COR-L47 (cell line): ENCODE measurements at places on chromosomes 2 and 18.

DNA sequence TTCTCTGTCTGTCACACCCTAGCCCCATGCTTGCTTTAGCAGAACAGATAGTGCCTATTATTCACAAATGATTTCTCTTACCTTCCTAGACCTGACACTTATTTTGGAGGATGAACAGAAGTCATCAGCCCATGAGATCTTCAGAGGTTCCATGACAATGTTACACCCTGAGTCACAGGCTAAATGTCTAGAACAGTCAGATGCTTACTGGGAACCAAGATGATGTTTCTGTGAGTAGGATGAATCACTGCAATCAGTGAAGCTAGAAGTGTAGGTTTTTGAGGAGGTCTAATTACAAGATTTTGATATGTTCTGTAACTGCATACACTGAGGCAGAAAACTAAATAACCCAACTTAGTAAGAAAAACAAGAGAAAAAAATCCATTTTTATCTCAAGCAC, 123.0 kb upstream of the THUMPD2 start:
- no peak for DNase-seq

DNA sequence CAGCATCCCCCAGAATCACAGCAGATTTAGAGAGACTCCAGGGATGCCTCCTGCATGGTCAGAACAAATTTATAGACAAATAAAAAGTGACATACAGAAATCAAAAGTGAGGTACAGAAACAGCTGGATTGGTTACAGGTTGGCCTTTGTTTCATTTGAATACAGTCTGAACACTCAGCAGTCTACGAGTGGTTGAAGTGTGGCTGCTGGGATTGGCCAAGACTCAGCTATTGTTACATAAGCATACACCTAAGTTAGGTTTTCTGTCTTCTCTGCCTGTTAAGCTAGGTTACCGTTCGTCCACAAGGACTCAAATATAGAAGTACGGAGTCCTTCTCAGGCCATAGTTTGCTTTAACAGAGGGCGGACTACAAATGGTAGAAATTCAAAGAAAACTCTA, 262.4 kb upstream of the SLC14A2 start:
- no peak for DNase-seq

DNA sequence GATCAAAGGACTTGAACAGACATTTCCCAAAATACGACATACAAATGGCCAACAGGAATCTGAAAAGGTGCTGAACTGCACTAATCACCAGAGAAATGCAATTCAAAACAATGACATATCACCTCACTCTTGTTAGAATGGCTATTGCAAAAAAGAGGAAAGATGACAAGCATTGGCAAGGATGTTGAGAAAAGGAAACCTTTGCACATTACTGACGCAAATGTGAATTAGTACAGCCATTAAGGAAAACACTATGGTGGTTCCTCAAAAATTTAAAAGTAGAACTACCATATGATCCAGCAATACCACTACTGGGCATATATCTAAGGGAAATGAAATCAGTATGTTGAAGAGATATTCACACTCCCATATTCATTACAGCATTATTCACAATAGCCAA, 57.7 kb upstream of the ASPRV1 start:
- DNase-seq: no peak

DNA sequence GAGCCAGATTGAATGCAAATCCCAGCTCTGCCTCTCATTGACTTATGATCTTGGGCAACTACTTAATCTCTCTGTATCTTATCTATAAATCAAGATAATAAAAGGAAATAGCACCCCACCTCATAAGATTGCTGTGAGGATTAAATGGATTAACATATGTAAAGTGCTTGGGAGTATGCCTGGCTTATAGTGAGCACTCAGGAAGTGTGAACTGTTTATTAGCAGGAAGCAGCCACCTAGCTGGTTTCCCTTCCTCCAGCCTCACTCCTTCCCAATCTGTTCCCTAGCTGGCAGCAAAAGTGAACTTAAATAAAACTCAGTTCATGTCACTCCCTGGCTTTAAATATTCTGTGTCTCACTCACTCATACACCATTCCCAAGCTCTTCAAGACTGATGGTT, 526.6 kb upstream of the PKDCC start:
- DNase-seq: no peak

DNA sequence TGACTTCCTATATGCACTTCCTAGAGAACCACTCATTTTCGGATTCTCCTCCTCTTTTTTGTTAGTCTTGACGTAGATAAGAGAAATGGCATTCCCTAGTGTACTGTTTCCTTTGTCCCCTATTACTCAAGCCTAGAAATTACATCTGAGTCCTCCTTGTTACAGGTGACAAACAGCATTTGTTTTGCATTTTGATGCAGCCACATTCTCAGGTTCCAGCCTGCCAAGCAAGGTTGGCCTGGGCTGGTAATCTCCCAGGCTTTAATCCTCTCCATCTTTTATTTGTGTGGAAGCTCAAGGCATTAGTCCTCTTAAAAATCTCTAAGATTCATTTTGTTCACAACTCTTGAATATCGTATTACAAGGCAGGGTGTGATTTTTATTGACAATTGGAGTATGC, 318.0 kb upstream of the NRP2 start:
- DNase-seq: no peak

DNA sequence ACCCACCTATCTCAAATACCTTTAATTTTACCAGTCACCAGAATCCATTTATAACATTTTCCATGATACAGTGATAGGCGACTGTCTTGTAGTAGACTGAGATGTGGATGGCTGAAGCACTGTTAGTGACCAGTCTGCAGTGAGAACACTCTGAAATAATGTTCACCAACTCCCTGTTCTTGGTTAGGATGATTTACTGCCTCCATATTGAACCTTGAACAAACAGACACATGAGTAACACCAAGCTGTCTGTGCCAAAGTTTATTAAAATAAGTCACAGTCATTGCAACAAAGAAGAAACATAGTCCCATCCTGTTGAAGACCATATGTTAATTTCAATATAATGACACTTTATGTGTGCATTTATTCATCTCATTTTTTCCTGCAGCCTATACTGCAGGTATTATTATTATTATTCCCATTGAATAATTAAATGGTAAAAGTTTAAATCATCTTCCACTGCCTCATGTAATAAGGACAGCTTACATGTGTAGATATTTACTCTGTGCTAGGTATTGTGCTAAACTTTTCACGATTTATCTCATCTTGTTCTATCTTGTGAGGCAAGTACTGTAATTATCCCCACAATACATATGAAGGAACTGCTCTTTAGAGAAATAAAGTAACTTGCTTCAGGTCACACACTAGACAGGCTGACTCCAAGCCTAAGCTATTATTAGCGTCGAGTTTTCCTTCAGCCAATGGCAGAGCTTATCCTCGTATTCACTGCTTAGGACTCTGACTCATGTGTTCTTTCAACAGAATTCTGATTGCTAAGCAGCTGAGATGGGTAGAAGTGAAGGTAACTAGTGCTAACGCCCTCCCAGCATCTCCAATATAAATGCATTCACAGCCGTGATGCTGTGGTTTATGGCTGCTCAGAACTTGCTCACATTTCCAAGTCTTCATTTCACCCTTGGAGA, 62.5 kb downstream of the ONECUT2 start:
- DNase-seq: no peak

- no peak for DNase-seq
Measured at GRCh38 chr18:55093295-55093694, 134.0 kb upstream of the CCDC68 start.

DNA sequence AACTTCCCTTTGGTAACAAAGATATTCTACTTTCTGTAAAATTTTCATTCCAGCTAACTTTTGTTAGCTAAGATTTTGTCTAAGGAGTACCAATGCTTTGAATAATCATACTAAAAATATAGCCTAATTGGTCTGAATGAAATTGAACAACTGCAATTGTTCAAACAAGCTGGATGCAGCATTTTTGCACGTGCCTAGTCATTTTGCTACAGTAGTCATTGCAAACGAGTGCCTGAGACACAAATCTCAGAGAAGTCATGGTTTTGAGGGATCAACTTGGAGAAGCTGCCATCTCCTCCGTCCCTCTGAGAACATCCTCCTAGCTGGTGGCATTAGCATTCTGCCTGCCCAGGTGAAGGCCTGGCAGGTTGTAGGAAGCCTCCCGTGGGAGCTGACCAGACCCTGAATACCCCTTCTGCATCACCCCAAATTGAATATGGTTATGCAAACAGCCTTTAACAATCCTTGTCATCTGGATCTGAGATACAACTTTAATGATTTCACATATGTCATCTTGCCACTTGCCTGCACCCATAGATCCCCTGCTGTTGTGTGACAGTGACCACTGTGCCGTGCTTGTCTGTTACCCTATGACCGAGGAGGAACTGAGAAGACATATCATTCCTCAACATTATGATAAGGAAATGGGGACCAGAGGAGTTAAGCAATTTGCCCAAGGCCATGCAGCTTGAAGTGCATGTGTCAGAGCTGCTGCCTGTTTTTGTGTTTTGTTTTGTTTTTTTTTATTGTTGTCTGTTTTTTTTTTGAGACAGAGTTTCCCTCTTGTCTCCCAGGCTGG, 29.1 kb upstream of the MGAT4A start:
- DNase-seq: no peak

DNA sequence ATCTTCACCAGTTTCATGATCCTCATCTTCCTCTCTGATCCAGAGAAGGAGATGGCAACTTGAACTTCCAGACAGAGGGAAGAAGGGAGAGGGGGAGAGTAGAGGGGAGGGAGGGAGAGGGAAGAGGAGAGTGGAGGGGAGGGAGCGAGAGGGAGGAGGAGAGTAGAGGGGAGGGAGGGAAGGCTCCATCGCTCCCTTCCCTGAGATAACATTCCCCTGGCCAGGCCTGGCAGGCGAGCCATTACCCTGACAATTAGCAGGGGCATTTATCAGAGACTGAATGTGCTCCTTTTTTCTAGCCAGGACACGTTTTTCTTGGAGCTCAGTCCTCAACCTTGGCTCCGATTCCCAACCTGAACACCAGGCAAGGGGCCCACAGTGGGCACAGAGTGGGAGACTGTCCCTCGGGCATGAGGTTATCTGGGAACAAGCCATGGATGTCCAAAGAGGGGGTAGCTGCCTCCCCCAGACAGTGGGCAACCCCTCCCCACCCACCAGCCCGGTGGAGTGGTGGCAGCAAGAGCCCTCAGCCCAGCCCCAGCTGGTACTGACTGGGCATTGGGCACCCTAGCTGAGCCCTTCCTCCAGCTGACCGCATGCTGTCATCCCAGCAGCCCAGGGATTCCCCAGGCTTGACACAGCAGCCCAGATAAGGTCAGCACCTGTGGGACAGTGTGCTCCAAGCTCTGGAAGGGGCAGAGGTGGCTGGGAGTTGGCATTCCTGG, 81.8 kb downstream of the TNS1 start:
- no peak for DNase-seq

- no peak for DNase-seq
Measured at GRCh38 chr2:17588031-17588430, 47.5 kb downstream of the VSNL1 start.

GRCh38 chr2:201157694-201158093, 25.2 kb upstream of the CASP10 start:
- no peak for DNase-seq

GRCh38 chr2:171146633-171147032, 14.1 kb downstream of the TLK1 start:
- no peak for DNase-seq

DNA sequence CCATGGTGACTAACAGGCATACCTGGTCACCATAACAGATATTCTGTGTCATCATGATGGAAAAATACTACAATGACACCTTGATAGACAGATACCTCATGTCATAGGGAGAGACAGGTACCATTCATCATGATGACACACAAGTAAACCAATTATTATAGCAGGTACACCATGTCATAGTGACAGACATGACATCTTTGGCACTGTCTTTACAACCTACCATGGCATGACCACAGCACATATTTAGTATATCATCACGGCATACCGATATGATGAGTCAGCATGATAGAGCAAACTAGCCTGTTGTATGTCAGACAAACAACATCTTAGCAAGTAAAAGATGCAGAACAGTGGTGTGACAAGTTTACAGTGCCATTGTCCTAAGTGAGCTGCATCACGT, 101.3 kb upstream of the KLHL29 start:
- DNase-seq: no peak

- no peak for DNase-seq
Measured at GRCh38 chr2:73089270-73090030, 17.9 kb upstream of the SFXN5 start.

- DNase-seq: peak; percentile 35
Measured at GRCh38 chr18:76451396-76452331, 43.4 kb downstream of the ZNF516 start.

- no peak for DNase-seq
Measured at GRCh38 chr2:136086253-136087016, 31.5 kb downstream of the CXCR4 start.

DNA sequence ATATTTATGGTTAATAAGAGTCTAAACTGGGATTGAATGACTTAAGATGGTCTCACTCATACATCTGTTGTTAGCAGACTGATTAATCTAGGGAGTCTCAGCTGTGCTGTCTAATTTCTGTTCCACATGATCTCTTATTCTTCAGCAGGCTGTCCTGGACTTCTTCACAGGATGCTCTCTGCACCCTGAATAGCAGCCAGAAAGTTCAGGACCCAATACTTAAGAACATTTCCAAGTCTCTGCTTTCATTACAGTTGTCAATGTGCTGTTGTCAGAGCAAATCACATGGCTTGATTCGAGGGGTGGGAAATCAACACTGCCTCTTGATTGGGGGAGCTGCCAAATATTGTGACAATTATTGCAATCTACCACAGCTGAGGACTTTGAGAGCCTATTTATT, 627.1 kb upstream of the SLC8A1 start:
- no peak for DNase-seq

- no peak for DNase-seq
Measured at GRCh38 chr2:172215172-172215935, 112.7 kb upstream of the DLX2 start.

GRCh38 chr2:84302513-84303412, 156.3 kb downstream of the SUCLG1 start:
- DNase-seq: peak; percentile 3

DNA sequence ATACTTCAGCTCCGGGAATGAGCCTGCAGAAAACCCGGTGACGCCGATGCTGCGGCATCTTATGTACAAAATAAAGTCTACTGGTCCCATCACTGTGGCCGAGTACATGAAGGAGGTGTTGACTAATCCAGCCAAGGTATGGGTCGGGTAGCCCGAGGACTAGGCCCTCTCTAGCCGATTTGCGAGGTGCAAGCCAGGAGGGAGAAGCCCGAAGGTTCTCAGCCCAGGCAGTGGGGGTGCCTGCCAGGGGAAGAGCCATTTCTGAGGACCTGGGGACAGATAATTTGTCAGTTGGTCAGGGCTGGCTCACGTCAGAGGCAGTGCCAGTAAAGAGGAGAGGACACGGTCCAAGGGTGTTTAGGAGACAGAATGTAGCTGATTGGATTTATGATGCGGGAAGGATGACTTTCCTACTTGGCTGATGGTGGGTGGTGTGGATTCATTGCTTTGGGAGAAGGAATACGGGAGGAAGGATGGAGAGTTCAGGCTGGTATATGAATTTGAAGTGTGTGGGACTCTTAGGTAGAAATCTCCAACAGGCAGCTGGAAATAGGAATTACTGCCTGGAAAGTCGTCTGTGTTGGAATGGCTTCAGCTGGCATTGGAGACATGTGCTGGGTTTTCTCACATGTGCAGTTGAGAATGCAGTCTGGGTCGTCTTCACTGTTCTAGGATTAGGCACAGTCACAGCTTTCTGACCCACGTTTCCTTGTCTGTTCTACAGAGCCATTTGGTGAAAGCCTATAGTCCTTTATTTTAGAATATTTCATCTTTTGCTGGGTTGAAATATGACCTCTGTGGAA, 874 bp downstream of the NDUFAF7 start:
- DNase-seq: no peak

GRCh38 chr2:111145103-111145760, 24.5 kb downstream of the BCL2L11 start:
- DNase-seq: no peak

GRCh38 chr2:29650631-29651097, 270.7 kb downstream of the ALK start:
- DNase-seq: no peak

- DNase-seq: no peak
Measured at GRCh38 chr2:158922601-158923000, 45.8 kb upstream of the TANC1 start.
